ENCODE measurements at places on chromosomes 2 and 18.

DNA sequence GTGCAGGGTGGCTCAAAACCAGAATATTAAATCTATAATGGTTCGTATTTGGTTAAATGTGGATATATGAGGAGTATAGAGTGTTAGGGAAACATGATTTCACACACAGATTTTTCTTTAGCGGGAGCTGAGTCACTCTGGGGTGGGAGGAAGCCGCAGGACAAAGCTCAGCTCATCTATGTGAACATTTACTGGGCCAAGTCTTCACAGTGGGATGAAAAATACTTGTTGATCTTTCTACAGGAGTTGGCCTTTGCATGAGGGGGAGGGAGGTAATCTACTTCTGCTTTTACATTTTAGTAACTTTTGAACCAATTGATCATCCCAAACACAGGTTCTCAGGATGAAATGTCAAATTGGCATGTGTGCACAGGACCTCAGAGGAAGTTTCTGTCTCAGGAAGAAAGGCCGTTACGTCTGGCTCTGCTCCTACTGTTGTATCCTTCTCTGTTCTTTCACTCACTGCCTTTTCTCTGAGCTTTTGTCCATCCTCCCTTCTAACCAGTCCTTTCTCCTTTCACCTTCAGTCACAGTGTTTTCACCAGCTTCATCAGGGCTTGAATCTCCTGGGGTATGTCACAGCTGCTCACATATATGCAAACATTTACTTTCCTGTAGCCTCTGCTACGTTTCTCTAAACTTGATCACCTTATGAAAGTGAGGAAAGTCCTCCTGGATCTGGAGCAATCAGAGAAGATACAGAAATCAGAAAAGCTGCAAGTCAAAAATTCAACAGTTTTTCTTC is 943.3 kb upstream of the FANCL start:
- no peak for DNase-seq

DNA sequence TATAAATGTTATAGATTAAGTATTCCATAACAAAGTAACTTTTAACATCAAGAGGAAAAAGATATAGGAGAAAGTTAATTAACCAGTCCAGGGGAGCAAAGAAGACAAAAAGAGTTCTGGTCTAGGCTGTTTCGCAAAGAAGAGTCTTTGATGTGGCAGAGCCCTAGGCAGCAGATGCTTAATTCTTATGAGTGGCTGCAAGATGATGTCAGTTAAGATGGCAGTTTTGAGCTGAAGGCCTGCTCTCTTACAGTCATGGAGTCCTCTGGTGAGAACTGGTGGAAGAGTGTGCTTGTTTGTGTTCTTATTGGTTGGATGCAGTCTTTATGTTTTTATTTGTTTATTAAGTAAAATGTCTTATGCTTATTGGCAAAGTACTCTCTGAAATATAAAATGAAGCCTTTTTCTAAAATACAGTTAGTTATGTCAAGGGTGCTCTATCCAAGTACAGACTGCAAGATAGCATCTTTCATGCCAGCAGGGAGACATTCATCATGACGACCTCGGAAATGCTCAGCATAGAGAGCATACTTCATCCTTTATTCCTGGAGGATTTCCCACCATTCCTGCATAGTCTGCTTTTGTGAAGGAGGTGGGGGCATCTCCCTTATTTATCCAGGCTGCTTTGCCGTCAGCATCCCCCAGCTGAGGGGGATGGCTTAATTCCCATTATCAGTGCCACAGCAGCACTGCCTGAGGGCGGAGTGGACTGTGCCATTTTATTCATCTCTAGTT is 38.9 kb upstream of the SERPINE2 start:
- DNase-seq, result no peak

GRCh38 chr2:217996361-217996760 is 6.4 kb downstream of the TNS1 start:
- DNase-seq, result no peak

DNA sequence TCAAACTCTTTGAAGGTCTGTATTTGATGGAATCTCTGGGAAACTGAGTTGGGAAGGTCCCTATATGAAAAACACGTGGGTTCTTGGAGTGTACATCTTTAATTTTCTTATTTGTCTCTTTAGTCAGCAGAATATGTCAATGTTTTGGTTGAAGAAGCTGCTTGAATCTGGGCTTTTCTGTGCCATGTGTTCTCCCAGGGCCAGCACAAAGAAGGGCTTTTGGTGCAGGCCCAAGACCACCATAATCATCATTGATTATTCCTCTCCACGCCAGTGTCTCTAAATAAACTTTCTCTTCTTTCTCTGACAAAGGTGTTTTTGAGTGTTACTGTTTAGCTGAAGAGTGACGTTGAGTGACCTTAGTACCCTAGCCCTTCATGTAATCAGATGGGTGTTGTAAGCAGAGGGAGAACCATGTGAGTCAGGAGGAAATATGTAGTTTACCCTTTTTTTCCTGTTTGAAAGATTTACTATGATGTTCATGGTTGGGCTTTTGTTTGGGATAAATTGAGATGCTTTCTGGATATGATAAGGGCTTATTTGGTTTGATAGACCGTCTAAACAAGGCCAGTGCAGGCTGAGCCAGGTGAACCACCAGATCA is 11.6 kb upstream of the TNP1 start:
- no peak for DNase-seq
